Ascending aorta (tissue), 2 donors: ENCODE measurements at places on chromosomes 7 and 10. TPM values are rescaled to one million over a fixed set of nuclear protein-coding genes. Genes with fewer than 3 reads are reported as not detected.

GRCh38 chr7:106053109-106053508 is 59.0 kb downstream of the SYPL1 start:
- no peak for DNase-seq

GBX1 gene
- not detected for total RNA-seq

GRCh38 chr10:60414877-60415585 is 25.4 kb upstream of the ANK3 start:
- DNase-seq: no peak

GRCh38 chr7:98630149-98630548 is 13.1 kb downstream of the NPTX2 start:
- DNase-seq: no peak

ZNF488 gene
- not detected for total RNA-seq

GRCh38 chr10:97192952-97193435 is 7.2 kb upstream of the SLIT1 start:
- no peak for DNase-seq

- DNase-seq: no peak
These were observed 56.9 kb upstream of the NPY start for GRCh38 chr7:24227068-24227467.

BICC1 gene
- 9.3 TPM for total RNA-seq

- no peak for DNase-seq
These were observed 21.2 kb downstream of the AKAP9 start for GRCh38 chr7:91961816-91962215.

- DNase-seq: no peak
These were observed 91.0 kb downstream of the AKR1D1 start for GRCh38 chr7:138167222-138167621.

- no peak for DNase-seq
These were observed 134.5 kb downstream of the FAM53B start for GRCh38 chr10:124609698-124610097.

AGR2 gene
- total RNA-seq: not detected
